HepG2 (cell line): ENCODE measurements at places on chromosomes 1 and 21. TPM values are rescaled to one million over a fixed set of nuclear protein-coding genes. Genes with fewer than 3 reads are reported as not detected.

SEC16B gene
- 5.3 and 5.8 TPM in 2 replicates for total RNA-seq

GJB5 gene
- not detected in 2 replicates for total RNA-seq

ZMYND12 gene
- 0.13 TPM in 1 of 2 replicates, not detected in the other for total RNA-seq

NTNG1 gene
- not detected in 2 replicates for total RNA-seq

ILDR2 gene
- total RNA-seq = 0.04 and 0.17 TPM in 2 replicates

- no peaks in the 10 kb centered on the region for H3K27me3 ChIP-seq
- H3K4me1 ChIP-seq = no peaks in the 10 kb centered on the region
- H3K36me3 ChIP-seq = no peaks in the 10 kb centered on the region; the same call in 2 of the 3 replicates
- no peak overlapping the region for H3K4me3 ChIP-seq
- H3K27ac ChIP-seq = no peak overlapping the region
Observed at GRCh38 chr21:28867401-28867800, 125.3 kb downstream of the LTN1 start.

DNA sequence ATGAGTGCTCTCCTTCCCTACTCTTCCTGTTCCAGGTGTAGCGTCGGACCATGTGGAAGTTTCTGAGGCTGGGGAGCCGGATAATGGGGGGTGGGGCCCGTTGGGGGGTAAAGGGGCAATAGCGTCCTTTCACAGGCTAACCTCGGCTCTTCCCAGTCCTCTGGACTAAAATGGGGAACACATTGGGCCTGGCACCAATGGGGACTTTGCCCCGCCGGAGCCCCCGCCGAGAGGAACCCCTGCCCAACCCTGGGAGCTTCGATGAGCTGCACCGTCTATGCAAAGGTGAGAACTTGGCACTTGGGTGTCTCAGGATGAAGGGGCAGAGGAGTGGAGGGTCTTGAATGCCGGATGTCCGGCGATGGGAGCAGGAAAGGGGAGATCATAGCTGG lies 456 bp downstream of the TOMM40L start:
- H3K27me3 ChIP-seq = no peaks in the 10 kb centered on the region; the same call in 2 of the 3 replicates
- H3K36me3 ChIP-seq = peaks cover 13% of the 10 kb centered on the region
- H3K4me1 ChIP-seq = peaks cover 53% of the 10 kb centered on the region
- peak overlapping the region; percentile 69 for H3K27ac ChIP-seq
